ENCODE measurements at places on chromosomes 12 and 14.

DNA sequence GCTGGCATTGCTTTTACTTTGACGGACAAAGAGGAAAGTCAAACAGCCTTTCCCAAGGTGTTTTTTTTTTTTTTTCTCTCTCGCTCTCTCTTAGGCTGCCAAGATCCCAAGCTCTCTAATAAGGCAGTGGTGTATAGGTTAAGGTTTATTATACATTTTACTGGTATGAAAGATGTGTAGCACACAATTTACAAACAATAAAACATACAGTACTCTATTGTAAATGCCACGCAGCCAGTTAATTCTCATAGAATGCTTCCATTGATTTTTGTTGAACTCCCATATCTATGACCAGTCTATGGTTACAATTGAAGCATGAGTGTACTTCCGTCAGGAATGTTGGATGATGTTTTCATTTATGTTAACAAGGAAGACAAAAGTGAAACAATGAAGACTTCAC lies 106.4 kb upstream of the GSC start:
- no peak for DNase-seq

GRCh38 chr14:54610051-54610977 lies 43.4 kb downstream of the SAMD4A start:
- no peak for DNase-seq

GRCh38 chr14:65179918-65180724 lies 77.8 kb upstream of the MAX start:
- DNase-seq: peak; percentile 37

DNA sequence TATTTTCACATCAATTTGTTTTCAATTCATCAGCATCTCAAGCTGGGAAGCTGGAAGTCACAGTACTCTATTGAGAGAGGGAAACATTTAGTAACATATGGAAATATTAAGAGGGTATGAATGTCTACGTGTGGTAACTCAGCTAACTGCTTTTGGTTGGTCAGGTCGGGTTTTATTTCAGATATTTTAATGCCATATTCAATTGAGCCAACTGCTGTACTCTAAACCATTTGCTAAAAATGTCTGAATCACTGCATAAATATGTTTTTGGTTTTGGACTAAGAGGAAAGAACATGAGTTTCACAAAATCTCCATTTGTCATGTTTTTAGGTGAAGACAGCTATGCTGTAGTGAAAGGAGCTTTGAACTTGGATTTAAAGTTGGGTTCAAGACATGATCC lies 18.9 kb upstream of the PPFIBP1 start:
- no peak for DNase-seq

- peak; percentile 63 for DNase-seq
Observed at GRCh38 chr12:120115692-120116440, 687 bp downstream of the RAB35 start.

GRCh38 chr14:62662811-62663455 lies 382.3 kb downstream of the KCNH5 start:
- DNase-seq: no peak

GRCh38 chr14:80427101-80427500 lies 215.8 kb upstream of the DIO2 start:
- DNase-seq: no peak

GRCh38 chr14:93375673-93376156 lies 28.7 kb downstream of the COX8C start:
- no peak for DNase-seq

DNA sequence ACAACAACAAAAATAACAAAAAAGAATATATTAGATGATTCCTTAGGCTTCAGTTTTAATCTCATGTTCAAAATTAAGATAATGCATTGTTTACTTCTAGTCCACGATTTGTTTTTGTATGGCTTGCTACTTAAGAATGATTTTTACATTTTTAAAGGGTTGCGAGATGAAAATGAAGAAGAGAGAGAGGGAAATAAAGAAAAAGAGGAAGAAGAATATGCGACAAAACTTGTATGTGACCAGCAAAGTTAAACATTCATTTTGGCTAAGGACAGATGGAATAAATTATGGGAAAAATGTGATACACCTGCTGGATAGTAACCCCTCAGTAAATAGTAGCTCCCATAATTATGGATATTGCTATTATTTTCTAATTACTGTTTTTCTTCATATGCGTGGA lies 1.2 kb upstream of the GIT2 start:
- DNase-seq: no peak

- no peak for DNase-seq
Observed at GRCh38 chr12:124578854-124579253, 11.4 kb upstream of the NCOR2 start.

GRCh38 chr12:47147739-47148138 lies 68.0 kb upstream of the AMIGO2 start:
- no peak for DNase-seq

DNA sequence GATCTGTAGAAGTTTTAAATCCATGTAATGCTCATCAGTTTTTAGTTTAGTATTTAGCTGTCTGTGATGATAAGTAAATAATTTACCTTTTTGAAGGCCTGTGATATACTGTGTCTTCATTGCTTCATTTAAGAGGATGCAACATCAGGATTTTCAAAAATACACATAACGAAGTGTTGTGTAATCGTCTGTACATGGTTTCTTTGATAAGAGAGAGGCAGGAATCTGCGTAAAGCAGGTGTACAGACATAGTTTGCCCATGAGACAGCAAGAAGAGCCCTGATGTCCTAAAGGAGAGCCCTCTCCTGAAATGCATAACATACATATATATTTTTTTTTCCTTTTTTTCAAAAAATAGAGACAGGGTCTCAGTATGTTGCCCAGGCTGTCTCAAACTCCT lies 44.8 kb downstream of the RASSF3 start:
- DNase-seq: no peak

DNA sequence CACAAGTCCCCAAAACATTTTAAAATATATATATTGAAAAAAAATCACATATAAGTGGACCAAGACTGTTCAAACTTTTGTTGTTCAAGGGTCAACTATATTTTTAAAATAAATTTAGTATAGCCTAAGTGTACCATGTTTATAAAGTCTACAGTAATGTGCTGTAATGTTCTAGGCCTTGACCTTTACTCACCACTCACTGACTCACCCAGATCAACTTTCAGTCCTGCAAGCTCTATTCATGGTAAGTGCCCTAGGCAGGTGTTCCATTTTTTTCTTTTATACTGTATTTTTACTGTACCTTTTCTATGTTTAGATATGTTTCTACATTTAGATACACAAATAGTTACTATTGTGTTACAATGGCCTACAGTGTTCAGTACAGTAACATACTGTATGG lies 23.4 kb upstream of the TMTC1 start:
- DNase-seq: no peak

DNA sequence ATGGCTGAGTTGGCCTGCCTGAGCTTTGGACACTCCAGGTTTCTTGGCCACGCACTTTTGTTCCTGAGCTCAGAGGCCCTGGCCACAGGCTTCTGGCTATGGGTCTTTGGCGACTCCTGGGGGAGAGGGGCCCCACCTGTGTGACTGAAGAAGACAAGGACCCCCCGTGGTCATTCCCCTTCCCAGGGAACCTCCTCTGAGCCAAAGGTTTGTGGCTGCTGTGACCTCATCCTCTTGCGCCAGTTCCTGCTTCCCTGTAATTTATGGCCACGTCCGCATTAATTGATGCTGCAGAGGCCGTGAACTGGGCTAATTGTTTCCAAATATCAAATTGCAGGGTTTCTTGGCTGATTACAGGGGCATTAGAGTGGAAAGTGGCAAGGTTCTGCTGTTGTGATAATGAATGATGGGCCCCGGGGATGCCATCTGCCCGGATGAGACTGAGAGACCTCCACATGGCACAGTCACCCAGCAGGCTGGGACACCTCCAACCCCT lies 27.6 kb upstream of the NOS1 start:
- no peak for DNase-seq

DNA sequence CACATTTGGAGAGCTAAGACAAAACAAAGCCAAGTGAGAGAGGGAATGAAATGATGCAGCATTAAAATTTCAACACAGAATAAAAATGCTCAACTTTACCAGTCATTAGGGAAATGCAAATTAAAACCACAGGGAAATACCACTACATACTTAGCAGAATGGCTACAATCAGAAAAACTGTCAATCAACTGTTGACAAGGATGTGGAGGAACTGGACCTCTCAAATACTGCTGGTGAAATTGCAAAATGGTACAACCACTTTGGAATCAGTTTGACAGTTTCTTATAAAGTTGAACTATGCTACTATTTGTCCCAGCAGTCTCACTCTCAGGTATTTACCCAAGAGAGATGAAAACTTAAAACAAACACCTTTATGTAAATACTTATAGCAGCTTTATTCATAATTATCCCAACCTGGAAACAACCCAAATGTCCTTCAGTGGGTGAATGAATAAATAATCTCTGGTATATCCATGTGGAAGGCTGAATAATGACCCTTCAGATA lies 43.8 kb upstream of the KTN1 start:
- DNase-seq: no peak

DNA sequence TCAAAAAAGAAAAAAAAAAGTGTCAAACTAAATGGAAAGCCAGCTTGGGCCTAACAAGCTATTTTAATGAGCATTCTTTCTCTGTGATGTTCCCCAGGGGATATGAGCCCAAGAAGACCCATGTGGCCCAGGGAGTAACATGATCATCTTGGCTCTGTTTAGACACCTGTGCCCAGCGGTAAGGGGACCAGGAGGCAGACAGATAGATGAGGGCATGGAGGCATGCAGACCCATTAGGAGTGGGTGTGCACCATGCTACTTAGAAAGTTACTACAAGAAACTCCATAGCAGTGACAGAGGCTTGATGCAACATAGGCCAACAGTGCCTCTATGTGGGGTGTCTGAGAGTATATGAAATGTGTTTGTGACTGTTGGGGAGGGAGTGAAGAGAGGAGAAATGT lies 3.1 kb upstream of the CREBL2 start:
- DNase-seq: no peak

DNA sequence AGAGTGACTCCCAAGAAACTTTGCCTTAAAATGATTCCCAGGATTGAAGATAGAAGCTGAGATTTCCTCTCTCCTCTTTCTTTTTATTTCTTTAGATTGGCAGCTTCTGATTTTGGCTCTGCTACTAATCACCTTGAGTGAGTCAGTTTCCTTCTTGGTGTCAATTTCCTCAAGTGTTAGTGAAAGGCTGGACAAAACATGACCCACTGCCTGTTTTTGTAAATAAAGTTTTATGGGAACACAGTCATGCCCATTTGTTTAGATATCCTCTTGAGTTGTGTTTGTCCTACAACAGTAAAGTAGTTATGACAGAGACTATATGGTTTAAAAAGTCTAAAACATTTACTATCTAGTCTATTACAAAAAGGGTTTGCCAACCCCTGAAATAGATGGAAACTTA lies 227.2 kb upstream of the TBX3 start:
- DNase-seq: no peak

GRCh38 chr12:68750506-68750905 lies 4.5 kb downstream of the SLC35E3 start:
- no peak for DNase-seq

DNA sequence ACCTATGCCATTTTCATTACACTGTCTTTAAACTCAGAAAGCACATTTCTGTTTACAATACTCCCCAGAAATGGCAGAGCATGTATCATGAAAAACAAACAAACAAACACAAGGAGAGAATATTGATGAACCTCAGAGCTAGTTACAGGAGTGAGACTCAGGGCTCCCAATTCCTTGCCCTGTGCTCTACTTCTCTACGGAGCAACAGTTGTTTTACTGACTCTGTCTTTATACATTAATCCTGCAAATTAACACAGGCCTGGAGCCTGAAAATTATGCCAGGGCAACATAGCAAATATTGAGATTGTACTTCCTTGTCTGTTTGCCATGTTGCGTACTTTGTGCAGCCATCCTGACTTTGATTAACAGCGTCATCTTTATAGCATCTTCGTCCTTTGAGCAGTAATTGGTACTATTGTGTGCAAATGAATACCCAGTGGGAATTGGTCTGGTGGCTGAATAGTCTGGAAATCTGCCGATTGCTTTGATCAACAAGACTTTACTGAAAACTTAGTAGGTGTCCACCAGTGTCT lies 15.2 kb upstream of the AKAP6 start:
- no peak for DNase-seq

GRCh38 chr12:31850268-31850667 lies 108.9 kb upstream of the RESF1 start:
- DNase-seq: no peak

- peak; percentile 82 for DNase-seq
Observed at GRCh38 chr12:106345746-106346145, 11.8 kb upstream of the POLR3B start.

DNA sequence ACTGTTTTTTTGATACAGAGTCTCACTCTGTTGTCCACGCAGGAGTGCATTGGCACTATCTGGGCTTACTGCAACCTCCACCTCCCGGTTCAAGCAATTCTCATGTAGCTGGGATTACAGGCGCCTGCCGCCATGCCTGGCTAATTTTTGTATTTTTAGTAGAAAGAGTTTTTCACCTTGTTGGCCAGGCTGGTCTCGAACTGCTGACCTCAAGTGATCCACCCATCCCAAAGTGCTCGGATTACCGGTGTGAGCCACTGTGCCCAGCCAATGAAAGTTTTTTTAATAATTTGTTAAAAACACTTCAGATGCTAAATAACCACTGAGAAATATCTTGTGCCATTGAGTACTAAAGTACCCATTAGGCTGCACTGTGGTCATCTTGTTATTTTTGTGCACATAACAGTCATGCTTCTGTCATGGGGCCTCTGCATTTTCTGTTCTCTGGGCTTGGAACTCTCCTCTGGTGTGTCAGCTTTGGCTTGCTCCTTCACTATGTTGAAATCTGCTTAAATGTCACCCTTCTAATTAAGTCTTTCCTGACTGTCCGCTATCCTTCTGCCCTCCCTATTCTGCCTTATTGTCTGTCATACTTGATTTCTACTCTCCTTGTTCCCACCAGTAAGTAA lies 105.1 kb downstream of the KTN1 start:
- no peak for DNase-seq

DNA sequence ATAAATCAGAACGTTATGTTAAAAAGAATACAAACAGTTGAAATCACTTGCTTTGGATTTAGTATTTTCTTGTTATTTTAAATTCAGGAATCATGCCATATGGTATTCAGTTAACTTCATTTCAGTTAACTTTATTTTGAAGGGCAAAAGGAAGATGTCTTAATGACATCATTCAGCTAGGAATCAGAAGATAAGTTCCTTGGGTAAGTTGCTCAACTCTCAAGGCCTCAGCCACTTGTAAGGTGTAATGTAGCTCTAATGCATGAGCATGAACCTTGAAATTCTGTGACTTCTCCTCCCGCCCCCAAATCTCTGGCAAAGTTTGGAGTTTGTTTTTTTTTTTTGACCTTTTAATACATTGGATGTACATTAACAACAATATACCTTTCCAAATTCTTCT lies 42.6 kb downstream of the FRS2 start:
- no peak for DNase-seq

DNA sequence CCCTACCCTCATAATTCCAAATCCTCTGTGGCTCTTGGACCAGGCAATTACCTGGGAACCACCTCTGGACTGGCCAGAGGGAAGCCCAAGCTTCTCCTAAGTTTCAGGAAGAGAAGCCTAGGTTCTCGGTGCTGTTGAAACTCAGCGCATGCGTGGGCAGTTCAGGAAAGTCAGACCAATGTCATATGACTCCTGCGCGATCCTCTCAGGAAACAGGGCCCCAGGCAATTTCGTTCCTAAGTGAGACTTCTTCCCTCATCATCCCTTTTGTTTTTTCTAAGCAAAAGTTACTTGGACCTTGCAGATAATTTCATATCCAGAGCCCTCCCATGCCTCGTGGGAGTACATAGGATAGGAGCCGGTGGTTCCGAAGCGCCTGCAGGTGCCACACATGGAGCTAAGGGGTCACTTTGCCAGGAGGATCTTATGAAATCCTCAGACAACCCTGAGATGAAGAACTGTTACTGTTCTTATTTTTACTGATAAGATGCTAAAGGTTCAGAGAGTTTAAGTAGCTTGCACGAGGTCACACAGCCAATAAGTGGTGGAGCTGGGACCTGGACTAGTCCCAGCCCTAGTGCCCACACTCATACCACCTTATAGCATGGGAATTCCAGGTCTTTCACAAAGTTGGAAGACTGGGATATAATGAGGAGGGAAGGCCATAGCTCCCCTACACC lies 168.2 kb downstream of the ZFP36L1 start:
- DNase-seq: no peak
